Regular cardiac myocyte (primary cell): ENCODE measurements at places on chromosomes 2 and 18. TPM values are rescaled to one million over a fixed set of nuclear protein-coding genes. Genes with fewer than 3 reads are reported as not detected.

The CYTIP gene
- total RNA-seq = 5.0 and 5.9 TPM in 2 replicates

The SCN1A gene
- total RNA-seq = 0.19 and 2.3 TPM in 2 replicates

The HOXD13 gene
- not detected in 2 replicates for total RNA-seq

The CIAO1 gene
- total RNA-seq = 87.8 and 94.4 TPM in 2 replicates

The ARHGAP15 gene
- total RNA-seq = not detected in 2 replicates

The ONECUT2 gene
- total RNA-seq = under 0.01 TPM in 1 of 2 replicates, not detected in the other

The FOSL2 gene
- total RNA-seq = 42.0 and 69.6 TPM in 2 replicates

The BOK gene
- total RNA-seq = 20.1 and 24.8 TPM in 2 replicates

The XDH gene
- 0.28 and 0.38 TPM in 2 replicates for total RNA-seq

The LRP2 gene
- total RNA-seq = under 0.01 TPM in 1 of 2 replicates, not detected in the other

The GBX2 gene
- not detected in 2 replicates for total RNA-seq

The KIAA2012 gene
- under 0.01 TPM in 2 replicates for total RNA-seq
